ENCODE measurements at places on chromosomes 4 and X.
A peak's percentile ranks its signal among the peaks of the same experiment; 100 is the strongest.

GRCh38 chr4:81040012-81040659 lies 9.6 kb downstream of the BMP3 start:
- DNase-seq: peak; percentile 24

GRCh38 chr4:167020410-167020809 lies 213.9 kb downstream of the SPOCK3 start:
- no peak for DNase-seq

GRCh38 chr4:160319221-160319867 lies 1216.5 kb downstream of the RAPGEF2 start:
- no peak for DNase-seq

GRCh38 chrX:39331082-39331704 lies 529.9 kb downstream of the MID1IP1 start:
- no peak for DNase-seq

DNA sequence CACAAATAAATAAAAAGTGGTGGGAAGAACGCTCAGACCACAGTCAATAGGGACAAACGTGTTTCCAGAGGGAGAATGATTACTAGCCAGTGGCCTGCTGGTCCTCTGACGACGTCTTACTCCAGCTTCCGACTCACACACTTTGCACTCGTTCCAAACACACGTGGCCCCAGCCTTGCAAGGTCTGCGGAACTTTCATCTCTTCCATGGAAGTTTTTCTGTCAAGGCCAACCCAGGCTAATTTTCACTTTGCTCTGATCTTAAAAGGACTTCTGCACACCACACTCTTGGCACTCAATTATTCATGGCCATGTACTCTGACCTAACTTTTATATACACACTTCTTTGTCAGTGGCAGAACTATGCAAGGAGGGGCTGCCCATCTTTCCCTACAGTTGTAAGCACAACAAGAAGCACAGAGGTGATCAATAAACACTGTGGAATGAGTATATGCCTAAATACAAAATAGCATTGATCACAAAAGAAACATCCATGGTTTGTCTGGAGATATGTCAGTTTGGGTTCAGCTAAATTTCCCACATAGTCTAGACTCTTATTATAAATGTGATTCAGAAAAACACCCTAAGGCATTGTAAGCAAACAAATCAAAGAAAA lies 69.4 kb downstream of the STX18 start:
- no peak for DNase-seq

DNA sequence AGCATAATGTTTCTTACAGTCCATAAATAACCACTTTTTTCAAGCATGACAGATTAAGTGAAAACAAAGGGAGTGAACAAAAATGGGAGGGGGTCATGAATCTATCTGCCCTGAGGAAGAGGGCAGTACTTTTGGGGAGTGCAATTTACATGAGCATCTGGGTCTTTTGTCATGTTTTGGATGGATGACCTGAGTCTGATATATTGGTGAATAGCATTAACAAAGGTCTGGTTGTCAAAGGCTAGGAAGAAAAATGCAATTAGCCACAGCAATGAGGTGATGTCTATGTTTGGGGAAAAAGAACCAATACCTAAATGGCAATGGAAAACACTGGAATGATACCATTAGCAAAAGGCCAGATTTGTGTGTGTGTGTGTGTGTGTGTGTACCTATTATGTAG lies 15.1 kb upstream of the MAD2L1 start:
- DNase-seq: no peak

GRCh38 chr4:78749258-78749971 lies 26.7 kb upstream of the BMP2K start:
- no peak for DNase-seq

DNA sequence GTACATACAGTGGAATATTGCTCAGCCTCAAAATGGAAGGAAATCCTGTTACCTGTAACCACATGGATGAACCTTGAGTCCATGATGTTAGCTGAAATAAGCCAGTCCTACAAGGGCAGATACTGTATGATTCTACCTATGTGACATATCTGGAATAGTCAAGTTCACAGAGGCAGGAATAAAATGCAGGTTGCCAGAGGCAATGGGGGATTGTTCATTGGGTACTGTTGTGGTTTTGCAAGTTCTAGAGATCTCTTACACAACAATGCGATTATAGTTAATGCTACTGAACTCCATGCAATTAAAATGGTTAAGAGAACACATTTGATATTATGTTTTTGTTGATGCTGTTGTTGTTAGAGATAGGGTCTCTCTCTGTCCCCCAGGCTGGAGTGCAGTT lies 74.6 kb downstream of the SHROOM2 start:
- no peak for DNase-seq

DNA sequence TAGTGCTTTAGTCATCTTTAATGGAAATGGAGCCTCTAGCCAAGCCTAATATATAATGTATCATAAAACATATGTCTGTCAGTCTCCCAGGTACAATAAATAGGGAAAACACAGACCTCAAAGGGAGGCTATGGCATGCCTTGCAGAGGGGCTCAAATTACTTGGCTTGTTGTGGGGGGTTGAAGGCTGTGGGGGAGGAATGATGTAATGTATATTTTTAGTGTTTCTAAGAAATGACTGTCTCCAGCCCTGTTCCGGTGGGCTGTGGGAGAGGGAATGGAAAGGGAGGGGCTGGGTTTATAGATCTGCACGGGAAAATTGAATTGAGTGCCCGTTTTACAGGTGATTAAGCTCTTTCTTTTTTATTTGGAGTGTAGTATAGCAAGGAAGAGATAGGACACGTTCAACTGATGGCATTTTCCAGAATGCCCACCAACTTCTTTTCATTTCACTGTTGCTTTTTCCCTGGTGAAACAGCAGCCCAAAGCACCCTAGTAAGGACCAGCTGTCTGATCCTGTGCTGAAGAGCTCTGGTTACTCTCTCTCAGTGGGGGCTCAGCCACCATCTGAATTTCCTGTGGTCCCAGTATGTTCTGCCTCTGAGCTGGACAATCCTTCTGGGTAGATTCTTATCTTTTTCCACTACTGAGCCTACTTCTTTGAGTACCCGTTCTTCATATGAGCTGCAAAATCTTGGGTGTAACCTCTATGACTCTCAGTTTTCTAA lies 220.7 kb upstream of the CASK start:
- no peak for DNase-seq

- no peak for DNase-seq
Measured at GRCh38 chr4:13515268-13515667, 29.0 kb downstream of the NKX3-2 start.

DNA sequence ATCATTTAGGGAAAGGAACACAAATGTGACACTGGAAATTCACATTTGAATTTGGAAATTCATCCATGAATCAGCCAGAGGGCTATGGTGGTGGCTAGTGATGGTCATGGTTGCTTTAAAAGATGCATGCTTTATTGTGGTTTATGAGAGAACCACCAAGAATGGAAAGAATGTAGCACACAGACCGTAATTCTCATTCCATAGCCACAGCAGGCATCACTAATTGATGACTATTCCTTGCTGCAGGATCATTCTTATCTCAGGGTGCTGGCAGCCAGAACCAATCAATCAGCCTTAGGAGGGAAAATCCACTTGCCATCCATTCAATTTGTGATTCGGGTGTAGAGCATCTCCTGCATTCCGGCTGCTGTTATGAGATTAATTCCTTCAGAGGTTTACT lies 115.6 kb downstream of the DHRSX start:
- DNase-seq: no peak

GRCh38 chr4:122625156-122625555 lies 4.3 kb upstream of the IL21 start:
- no peak for DNase-seq

DNA sequence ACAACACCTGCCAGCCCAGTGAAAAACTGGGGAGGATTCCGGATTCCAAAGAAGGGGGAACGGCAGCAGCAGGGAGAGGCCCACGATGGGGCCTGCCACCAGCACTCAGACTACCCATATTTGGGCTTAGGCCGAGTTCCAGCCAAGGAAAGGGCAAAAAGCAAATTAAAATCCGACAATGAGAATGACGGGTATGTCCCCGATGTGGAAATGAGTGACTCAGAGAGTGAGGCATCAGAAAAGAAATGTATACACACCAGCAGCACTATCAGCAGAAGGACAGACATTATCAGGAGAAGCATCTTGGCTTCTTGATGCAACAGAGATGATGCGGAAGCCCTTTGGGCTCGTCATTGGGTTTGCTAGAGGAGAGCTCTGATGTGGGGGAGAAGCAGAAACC lies 62.4 kb downstream of the JADE1 start:
- no peak for DNase-seq

All from inflammatory macrophage (primary cell).